ENCODE measurements at places on chromosomes 11 and 22.

GRCh38 chr22:22773979-22774604 is 113.5 kb upstream of the IGLL5 start:
- DNase-seq, result no peak

GRCh38 chr11:115439385-115439784 is 64.8 kb downstream of the CADM1 start:
- DNase-seq, result no peak

DNA sequence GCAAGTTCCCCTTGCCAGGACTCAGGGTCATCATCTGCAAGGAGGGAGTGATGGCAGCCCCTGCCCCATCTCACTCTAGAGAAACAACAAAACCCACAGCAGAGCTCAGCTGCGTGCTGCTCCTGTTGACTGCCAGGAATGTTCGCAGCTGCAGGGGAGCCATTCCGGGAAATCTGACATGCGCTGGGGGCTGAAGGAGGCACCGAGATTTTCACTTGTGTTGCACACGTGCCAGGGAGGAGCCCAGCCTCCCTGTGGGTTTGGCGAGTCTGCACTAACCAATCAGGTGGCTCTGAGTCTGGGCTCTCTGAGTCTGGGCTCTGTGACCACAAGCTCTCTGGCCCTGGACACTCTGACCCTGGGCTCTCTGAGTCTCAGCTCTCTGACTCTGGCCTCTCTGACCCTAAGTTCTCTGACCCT is 10.5 kb downstream of the FGF3 start:
- no peak for DNase-seq

- DNase-seq, result no peak
These were observed 49.7 kb downstream of the RTL6 start for GRCh38 chr22:44448271-44448830.

DNA sequence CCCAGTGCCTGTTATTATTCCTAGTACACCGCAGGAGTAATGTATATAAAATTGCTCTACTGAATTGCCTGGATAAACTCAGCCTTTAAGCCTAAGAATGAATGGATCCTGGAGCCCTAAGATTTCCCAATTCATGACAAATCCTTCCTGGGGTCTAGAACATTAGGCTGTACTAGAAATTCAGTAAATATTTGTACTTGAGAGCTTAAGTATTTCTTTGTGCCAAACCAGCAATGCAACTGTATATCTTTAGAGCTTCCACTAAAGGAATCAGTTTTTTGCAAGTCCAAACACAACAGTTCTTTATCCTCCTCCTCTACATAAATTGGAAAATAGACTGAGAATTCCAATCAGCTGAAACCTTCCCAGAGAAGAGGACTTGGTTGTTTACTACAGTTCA is 65.6 kb downstream of the FAM168A start:
- DNase-seq, result no peak

DNA sequence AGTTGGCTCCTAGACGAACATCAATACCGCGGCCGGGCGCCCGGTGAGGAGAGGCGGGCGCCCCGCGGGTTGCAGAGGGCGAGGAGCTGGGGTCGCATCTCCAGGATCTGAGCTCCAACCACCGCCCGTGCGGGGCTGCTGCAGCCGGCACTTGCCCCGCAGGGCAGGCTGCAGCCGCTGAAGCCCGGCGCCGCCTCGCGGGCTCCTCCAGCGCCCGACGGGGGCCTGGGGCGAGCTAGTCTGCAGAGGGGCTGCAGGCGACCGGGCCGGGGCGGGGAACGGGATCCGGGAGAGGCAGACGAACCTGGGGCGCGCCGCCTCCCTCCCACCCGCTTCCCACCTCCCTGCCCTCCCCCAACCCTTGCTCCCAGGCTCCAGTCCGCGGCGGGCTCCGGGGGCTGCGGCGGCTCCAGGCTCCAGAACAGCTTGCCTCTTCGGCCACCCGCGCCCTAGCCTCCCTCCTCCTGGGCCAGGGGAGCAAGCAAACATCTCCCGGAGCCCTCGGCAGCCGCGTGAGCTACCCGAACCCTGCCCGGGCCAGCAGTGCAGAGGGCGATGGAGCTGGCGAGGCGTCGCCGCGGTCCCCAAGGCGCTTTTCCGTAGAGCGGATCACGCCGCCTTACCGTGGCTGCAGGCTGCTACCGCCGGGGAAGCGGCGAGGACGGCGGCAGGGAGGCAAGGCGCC is 802 bp downstream of the TENM4 start:
- DNase-seq, result no peak

DNA sequence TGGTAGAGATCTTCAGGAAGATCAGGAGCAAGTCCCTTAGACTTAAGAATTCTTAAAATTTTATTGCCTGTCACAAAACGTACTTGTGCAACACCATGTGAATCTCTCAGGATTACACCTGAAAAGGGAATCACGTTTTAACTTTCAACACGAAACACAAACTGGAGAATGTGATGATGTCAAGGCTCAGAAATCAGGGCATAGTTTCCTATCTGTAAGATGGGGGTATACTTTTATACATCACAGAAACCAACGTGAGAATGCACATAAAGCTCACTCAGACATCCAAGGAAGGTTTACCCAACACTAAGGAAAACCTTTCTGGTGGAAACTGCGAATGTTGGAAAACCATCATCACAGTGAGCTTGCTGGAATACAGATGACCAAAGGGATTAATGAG is 2.0 kb downstream of the RPS13 start:
- no peak for DNase-seq

Measured in stimulated activated CD8-positive, alpha-beta memory T cell treated with anti-CD3 and anti-CD28 coated beads, Interleukin-4, amount 100 ng/mL, for 4 hours (primary cell).